ENCODE measurements at places on chromosomes 13 and 19.

GRCh38 chr19:9947441-9947840, 11.1 kb upstream of the OLFM2 start:
- DNase-seq = no peak

DNA sequence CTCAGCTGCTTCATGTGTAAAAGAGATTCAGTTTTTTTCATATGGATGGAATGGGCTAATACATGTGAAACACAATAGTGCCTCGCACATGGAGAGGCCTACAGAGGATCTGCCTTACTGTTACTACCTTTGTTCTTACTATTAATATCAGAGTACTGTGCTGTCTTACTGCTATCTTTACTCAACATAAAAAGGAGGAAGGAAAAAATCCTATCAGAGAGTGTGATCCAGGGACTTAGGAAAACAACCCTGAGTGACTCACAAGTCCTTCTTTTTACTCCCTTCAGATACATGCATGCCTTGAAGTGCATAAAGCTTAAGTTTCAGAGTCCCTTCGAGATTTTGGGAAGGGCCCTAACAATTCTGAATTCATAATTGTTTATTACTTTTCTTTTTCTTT, 136.8 kb downstream of the TBC1D4 start:
- peak; percentile 21 for DNase-seq

GRCh38 chr19:30049846-30050667, 108.0 kb downstream of the URI1 start:
- no peak for DNase-seq

GRCh38 chr19:41295499-41295898, 14.5 kb upstream of the CCDC97 start:
- DNase-seq = no peak

DNA sequence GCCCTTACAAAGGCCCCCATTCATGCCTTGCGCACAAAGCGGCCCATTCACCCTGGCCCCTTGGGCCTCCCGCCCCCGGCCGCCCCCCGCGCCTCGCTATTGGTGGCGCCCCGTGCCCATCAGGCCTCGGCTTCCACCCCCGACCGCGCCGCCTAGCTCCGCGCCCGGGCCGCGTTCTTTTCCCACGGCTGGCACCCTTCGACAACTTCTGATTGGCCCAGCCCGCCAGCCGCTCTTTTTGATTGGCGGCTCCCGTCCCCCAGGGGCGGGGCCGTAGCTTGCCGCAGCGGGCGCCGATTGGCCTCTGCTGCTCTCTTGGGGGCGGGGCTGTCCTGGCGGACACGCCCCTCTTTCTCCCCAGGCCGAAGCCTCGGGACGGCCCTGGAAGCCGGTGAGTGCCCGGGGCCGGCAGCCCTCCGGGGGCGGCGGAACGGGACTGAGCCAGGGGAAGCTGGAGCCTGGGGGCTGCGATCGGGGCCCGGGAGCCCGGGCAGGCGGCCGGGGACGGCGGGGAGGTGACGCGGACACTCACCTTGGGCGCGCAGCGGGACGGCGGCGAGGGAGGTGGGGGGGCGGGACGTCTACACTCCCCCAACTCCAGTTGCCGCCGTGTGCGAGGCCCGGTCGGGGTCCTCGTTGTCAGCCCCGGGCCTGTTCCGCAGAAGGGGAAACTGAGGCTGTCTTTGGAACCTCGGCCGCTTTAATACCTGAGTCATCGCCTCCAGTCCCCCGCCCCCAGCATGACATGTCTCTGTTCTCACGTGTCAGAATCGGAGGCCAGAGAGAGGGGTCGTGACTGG, at the start of gene MYH14:
MYH14 (plus strand) TSS at position 342 of the 800 bp plus-strand sequence. CDS start 6,744 bp downstream, outside the sequence.
- peak; percentile 50 for DNase-seq

GRCh38 chr13:91219201-91219600, 128.3 kb upstream of the MIR17HG start:
- DNase-seq = no peak

- no peak for DNase-seq
Measured at GRCh38 chr19:19049406-19049805, 14.4 kb upstream of the SLC25A42 start.

DNA sequence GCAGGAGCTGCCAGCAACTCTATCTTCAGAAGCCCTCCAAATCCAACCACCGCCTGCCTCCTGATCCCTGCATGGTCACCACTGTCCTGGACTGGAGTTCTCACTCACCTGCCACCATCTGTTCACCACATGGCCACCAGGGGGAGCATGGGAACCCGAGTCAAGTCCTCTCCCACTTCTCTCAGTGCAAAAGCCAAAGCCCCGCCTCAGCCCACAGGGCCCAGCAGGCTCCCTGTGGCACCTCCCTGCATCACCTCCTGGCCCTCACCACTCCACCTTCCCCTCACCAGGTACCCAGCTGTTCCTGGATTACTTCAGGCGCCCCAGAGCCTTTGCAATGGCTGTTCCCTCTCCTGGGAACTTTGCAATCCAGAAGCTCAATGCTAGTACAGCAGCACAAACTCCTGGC, 5.3 kb downstream of the DHPS start:
- peak; percentile 89 for DNase-seq

- DNase-seq = peak; percentile 92
Measured at GRCh38 chr19:15265850-15266248, 33.6 kb upstream of the EPHX3 start.

DNA sequence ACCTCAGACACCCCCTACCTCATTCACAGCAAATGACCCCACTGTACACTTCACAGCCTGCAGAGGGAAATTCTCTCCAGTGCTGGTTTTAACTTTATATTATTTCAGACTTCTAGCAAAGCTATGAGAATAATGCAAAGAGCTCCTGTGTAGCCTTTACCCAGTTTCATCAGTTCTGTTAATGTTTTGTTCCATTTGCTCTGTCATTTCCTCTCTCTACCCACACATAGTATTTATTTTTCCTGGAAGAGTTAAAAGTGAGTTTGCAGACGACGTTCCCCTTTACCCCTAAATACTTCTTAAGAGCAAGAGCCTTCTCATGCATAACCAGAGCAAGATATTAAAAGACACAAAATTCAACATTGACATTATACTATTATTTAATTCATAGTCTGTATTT, 49.9 kb upstream of the ADGRE1 start:
- DNase-seq = no peak

GRCh38 chr13:26606631-26607030, 49.1 kb downstream of the WASF3 start:
- DNase-seq = no peak

- no peak for DNase-seq
Measured at GRCh38 chr13:43153436-43154090, 130.2 kb downstream of the DNAJC15 start.

- DNase-seq = no peak
Measured at GRCh38 chr13:113981194-113981605, 7.3 kb upstream of the C13orf46 start.

DNA sequence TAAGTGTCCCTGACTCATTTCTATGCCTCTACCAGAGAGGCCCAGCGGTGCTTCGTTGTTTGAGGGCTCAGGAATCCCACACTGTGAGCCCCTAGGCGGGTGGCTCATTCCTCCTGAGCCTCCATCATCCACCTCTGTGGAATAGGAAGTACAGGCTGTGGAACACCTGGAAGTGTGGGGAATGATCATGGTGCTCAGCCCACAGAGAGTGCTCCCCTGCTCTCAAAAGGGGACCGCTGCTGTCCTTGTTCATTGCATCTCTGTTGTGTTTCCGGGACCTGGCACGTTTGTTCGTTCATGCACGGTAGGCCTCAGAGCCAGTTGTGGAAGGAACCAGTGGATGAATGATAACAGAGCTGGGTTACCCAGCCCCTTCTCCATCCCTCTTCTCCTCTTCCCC, 1.2 kb downstream of the ACP7 start:
- DNase-seq = no peak

DNA sequence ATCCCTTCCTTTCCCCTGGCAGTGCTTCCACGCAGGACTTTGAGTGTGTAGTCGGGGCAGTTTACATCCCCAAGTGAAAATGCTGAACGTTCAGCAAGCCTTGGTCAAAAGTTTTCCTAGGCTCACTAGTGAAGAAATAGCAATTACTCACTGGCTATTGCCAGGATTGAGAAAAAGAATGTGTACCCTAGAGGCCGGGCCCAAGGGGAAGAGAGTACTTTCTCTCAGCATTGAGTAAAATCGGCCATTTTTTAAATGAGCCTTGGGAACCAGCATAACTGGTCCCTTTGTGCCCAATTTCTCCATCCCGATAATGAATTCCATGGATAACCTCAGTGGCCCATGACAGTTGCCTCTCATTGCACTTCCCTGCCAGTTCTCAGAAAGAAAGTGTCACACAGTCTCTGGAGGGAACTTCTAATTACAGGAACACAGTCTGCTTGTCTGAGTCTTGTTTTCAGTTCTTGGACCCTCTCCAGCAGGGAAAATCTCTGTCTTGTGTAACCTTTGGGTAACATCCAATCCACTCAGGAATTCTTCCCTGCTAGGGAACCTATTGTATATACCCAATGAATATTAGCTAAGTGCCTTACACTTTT, 7.3 kb upstream of the OR7D2 start:
- DNase-seq = no peak

DNA sequence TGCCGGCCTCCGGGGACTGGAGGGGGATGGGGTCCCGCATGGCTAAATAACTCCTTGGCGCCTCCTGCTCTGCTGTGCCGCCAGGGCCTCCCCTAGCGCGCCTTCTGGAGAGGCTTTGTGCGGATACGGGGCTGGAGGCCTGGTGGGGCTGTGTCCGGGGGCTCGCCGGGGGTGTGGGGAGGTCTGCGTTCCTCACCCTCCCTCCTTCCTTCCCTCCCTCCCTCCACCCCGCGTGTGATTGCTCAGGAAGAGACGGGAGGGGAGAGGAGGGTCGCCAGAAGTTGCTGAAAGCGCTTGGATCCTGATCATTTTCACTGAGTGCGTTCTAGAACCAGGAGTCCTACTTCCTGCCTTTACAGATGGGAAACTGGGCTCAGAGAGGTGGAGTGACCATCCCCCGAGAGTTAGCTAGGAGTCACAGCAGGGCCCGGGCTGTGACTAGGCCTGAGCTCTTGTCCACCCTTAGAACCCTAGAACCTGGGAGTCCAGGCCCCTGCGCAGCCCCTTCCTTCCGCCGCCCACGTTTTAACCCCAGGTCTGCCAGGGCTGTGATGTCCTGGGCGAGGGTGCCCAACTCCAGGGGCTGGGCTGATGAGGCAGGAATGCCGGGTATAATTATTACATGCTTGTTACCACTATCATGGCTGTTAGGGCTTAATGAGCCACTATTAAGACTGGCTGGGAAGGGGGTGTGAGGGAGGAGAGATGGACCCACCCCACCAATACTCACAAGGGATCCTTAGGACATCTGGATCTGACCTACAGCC, 782 bp upstream of the JUND start:
- DNase-seq = no peak

DNA sequence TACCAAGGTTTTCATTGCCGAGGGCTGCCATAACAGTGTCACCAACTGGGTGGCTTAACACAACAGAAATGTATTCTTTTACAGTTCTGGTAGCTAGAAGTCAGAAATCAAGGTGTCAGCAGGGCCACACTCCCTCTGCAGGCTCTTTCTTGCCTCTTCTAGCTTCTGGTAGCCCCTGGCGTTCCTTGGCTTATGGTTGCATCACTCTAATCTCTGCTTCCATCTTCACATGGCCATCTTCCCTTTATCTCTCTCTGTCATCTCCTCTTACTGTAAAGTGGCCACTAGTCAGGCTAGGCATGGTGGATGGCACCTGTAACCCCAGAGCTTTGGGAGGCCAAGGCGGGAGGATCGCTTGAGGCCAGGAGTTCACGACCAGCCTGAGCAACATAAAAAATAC, 38.0 kb upstream of the MRI1 start:
- no peak for DNase-seq

All from GM03348 (cell line).